ENCODE measurements at places on chromosomes 2 and 18. TPM values are rescaled to one million over a fixed set of nuclear protein-coding genes. Genes with fewer than 3 reads are reported as not detected.

GRCh38 chr18:23943104-23943503 is 71.5 kb upstream of the TTC39C start:
- DNase-seq = no peak

DNA sequence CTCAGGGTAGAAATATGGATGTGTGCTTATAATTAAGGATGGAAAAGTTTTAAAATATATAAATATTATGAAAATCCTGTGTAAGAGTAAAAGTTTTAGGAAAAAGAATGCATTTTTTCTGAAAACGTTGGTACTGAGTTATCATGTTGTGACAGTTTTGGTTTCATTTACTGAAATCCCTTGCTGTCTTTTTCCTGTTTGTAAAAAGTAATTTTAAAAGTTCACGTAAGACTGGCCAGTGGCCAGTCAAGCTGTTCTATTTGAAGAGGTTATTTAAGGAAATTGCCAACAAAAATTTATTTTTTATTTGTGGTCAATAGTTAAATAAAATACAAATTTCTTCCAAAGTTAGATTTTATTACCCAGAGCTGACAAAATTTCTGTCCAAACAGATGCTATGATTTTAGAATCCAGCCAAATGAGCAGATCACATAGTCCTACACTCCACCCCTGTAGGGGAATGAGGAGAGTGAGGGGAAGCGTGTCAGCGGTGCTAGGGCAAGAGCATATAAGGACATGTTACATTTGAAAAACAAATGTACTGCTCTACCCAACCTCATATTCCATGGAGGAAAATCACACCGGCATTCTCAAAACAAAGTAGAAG is 297.8 kb upstream of the TFPI start:
- no peak for DNase-seq

GRCh38 chr18:36812678-36813077 is 16.1 kb downstream of the TPGS2 start:
- DNase-seq = no peak

DNA sequence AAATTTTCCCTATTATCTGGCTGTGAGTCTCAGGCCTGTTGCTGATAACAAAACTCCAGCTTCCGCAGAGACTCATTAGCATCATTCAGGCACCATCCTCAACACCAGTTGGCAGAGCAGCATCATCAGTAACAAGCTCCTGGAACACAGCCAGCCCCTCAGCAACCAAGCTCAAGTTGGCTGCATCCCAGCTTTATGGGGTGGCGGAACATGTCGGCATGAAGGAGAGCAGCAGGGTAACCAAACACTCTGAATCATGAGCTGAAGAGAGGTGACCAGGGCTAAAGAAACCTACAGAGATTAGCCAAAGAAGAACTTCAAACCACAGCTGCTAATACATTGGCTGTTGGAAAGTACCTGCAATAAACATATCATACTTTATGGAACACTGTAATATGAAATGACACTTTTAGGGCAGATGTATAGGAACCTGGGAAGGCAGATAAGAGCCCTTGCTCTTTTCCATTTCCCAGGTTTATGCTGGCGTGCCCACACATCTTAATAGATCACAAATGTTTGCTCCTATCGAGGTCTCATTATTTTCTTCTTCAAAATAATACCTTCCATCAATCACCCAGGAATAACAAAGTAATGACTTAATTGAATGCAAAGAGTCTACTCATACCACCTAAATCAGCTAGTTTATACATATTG is 63.8 kb downstream of the PDE11A start:
- no peak for DNase-seq

GRCh38 chr2:159677654-159678053 is 34.7 kb upstream of the MARCHF7 start:
- DNase-seq = no peak

GRCh38 chr2:71906357-71906973 is 241.2 kb downstream of the CYP26B1 start:
- DNase-seq = no peak

GRCh38 chr2:215487002-215487372 is 51.1 kb upstream of the FN1 start:
- no peak for DNase-seq

DNA sequence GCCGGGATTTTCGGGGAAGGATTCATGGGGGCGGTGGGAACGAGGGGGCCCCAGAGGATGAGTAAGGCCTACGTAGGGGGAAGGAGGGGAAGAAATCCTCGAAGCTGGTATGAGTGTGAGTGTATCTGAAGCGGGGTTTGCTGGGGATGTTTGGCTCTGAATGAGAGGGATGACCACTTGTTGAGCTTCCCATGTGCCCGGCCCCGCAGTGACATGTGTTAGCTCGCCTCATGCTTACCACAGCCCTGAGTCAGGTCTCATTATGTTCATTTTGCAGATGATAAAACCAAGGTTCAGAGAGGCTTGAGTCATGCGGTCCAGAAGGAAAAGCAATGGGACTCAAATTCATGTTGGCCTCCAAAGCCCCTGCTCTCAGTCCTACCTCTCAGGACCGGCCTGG is 214.7 kb downstream of the BCL2 start:
- DNase-seq = no peak

The C2orf66 gene
- total RNA-seq = not detected

The CHRNG gene
- not detected for total RNA-seq

The UCN gene
- 2.5 TPM for total RNA-seq

The DIS3L2 gene
- 15.8 TPM for total RNA-seq

Data from Karpas-422 (cell line).